Stomach (tissue), 19 donors: ENCODE measurements at places on chromosomes 13 and 19. TPM values are rescaled to one million over a fixed set of nuclear protein-coding genes. Genes with fewer than 3 reads are reported as not detected.

DNA sequence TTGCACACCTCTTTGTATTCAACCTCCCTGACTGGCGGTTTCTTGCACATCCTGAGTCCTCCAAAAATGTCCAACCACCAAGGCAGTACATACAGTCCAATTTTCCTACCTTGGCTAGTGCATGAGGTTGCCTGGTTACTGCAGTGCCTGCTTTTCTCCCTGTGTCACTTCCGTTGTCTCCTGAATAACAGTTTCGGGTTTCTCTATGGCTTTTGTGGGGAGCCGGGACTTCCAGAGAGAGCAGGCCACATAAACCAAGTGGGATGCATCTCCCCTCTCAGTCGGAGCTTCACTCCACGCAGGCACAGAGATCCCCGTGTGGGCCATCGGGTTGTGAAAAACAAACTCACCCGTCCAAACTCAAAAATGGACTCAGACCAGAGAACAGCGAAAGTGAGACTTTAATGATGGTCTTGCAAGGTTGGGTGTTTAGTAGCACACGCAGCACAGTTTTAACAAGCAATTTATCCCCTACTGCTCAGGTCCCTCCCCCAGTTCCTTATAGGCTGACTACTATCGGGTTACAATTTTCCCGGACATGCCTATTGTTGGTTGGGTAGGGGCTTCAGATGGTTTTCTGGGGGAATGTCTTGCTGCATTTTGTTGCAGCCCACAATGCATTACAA, 173.1 kb downstream of the POU4F1 start:
- DNase-seq: no peak

DNA sequence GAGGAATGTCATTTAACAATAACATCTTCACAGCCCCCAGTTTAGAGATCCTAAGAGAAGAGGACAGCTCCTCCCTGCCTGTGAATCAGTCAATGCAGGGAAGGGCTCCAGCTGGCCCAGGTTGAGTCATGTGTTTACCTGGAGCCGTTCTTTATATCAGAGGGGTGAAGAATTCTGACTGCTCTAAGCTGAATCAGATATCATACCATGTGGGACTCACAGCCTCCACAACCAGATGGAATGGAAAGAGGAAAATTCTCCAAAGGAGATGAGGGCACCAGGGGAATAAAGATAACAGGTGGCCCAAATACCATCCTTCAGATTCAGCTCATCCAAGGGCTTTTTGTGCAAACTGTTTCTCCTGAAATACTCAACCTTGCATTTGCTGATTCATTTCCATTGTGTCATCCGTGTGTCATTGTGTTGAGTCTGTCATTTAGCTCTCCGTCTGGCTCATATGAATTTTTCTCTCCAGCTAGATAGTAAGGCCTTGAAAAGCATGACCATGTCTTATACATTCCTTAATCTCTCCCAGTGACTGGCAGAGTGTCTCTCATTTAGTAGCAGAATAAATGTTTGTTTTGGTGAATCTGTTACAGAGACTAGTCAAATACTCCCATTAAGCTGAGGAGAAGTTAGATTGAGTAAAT, 217.9 kb downstream of the RFC3 start:
- no peak for DNase-seq

GRCh38 chr19:44876930-44877535, 14.0 kb upstream of the TOMM40 start:
- DNase-seq: peak; percentile 52

- no peak for DNase-seq
Measured at GRCh38 chr13:53159431-53159830, 130.8 kb downstream of the OLFM4 start.

GRCh38 chr19:45705115-45705514, 12.6 kb downstream of the QPCTL start:
- no peak for DNase-seq

DNA sequence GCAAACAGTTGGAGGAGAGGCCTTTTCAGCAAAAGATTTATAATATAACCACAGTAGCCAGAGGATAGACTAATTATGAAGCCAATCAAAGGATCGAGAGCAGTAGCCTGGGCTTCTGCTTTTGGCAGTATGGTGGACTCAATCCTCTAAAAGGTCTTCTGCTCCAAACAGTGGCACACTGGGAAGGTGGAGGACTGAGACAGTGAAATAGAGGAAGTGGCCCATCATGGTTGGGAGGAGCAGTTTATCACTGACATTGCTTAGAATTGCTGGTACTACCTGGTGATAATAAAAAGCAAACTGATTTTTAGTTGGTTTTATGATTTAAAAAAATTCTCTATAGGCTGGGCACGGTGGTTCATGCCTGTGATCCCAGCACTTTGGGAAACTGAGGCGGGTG, 20.9 kb upstream of the PLAUR start:
- no peak for DNase-seq

DNA sequence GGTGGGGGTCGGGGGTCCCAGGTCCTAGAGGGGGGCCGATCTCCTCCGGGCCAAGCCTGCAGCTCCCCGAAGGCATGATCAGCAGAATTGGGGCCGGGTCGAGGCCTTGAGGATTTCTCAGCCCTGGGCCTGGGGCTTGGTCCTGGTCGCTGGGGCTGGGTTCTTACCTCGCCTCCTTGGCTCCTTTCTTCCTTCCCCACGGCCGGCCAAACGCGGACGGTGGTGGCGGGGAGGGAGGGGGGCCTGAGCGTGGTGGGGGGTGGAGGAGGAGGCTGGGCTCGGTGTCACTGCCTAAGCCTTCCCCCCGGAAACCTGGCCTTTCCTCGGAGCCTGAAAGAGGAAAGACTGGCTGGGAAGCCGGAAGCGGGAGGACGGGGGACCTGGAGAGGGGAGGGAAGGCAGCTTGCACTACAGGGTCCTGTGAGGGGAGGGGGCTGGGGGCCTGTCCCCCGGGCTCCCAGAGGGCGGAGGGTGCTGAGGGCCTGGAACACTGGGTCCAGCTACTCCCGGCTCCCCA, at the start of gene ZNF579:
Gene ZNF579 (minus strand): TSS at position 221 of the 517 bp plus-strand sequence. CDS start 1,209 bp downstream, outside the sequence.
- peak; percentile 96 for DNase-seq

- no peak for DNase-seq
Measured at GRCh38 chr13:27383104-27383921, 41.1 kb upstream of the GTF3A start.

The PCSK4 gene
- total RNA-seq: 1.7 TPM

DNA sequence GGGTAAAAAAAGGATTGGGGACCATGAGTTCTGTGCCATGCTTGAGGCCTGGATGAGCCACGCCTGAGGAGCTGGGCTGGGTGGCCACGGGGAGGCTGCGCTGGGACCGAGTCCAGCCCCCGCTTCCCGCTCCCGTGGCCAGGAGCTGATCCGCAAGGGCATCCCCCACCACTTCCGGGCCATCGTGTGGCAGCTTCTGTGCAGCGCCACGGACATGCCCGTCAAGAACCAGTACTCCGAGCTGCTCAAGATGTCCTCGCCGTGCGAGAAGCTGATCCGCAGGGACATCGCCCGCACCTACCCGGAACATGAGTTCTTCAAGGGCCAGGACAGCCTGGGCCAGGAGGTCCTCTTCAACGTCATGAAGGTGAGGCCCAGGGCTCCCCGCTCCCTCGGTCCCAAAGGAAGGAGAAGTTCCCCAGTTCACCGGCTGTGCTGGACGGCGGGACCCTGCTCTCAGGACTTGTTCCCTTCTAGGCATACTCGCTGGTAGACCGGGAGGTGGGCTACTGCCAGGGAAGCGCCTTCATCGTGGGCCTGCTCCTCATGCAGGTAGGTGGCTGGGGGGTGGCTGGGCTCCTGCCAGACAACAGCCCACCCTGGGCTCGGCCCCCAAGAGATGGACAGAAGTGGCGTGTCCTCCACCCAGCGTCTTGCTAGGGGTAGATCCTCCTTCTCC, 18.9 kb downstream of the EVI5L start:
- no peak for DNase-seq

The KLHL1 gene
- total RNA-seq: not detected

The COPE gene
- 94.2 TPM for total RNA-seq

The HCN2 gene
- not detected for total RNA-seq

DNA sequence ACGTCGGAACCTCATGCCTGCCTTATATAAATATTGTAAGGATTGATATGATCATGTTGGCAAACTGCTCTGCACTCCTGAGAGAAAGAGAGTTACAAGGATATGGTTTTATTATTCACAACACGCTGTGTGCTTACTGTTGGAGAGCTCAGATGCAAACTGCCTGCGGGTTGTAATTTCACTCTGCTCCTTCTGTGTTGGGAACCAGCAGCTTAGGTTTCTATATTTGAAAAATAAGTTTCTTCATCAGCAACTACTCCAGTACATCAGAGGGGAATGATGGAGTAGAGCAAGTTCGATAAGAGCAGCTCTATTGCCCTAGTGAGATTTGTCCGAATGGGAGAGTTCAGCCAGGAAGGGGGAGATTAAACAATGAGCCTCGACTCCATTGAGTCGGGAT, 106.9 kb upstream of the UBL3 start:
- DNase-seq: no peak

The APLP1 gene
- total RNA-seq: 76.5 TPM

DNA sequence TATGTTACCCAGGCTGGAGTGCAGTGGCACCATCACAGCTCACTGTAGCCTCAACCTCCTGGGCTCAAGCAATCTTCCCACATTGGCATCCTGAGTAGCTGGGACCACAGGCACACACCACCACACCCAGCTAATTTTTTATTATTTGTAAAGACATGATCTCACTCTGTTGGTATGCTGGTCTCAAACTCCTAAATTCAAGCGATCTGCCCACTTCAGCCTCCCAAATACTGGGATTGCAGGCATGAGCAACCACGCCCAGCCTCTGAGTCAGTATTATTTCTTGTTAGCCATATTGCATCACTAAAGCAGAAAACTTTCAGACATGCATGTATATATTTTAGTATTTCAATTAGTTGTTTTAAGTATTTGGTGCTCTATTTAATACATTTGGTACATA, 376.4 kb downstream of the GPC6 start:
- no peak for DNase-seq

DNA sequence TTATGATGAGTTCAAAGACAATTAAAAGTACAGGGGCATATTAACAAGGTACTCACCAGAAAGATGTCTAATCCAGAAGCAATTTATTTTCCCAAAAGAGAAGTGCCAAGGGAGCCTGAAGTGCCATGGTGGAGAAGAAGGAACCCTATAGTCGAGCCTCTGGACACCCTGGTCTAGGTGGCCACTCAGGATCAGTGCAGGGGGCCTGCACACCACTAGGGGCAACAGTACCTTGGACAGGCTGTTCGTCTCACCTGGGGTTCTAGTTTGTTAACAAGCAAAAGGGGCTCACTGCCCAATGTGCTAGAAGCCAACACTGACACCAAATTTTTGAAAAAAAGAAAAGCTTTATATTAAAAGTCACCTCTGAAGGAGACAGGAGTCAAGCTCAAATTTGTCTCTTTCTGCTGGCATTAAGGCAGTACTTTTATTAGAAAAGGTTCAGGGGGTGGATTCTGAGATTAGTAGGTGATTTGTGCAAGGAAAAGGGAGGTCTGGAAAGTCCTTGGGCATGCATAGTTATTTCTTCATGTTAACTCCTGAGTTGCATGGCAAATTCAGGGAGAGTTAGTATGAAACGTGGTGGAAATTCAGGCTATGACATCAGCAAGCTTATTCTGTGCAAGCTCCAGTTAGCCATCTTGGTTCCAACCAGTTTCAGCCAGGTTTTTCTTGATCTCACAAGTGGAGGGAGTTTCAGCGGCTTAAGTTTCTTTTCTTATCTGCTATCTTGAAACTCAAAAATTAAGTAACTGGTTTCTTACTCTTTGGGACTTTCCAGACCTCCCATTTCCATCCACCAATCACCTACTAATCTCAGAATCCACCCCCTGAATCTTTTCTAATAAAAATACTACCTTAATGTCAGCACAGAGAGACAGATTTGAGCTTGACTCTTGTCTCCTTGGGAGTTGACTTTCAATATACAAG, 884 bp upstream of the CBY2 start:
- DNase-seq: no peak

The CATSPERD gene
- total RNA-seq: not detected

GRCh38 chr13:92297971-92298942, 899.8 kb downstream of the GPC5 start:
- DNase-seq: no peak

The ERICH6B gene
- not detected for total RNA-seq

The IGFL1 gene
- not detected for total RNA-seq

The KLK4 gene
- not detected for total RNA-seq

DNA sequence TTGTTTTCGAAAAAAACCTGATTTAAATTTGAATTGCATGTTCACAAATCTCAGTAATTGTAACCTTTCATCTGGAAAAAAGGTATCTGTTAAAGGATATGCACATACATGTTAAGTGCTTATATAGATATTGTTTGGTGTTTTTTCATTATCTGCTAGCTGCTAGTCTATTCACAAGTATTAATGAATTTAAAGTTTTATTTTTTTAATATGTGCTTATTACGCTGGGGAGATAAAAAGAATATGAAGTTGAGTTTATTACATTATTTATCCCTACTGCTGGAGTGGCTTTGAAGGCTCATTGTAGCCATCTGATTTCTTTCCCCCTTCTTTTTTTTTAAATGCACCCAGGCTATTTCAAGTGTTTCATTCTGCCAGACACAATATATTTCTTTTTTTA, 3.9 kb upstream of the MAB21L1 start:
- DNase-seq: no peak

- no peak for DNase-seq
Measured at GRCh38 chr13:32610538-32610937, 24.3 kb downstream of the PDS5B start.

DNA sequence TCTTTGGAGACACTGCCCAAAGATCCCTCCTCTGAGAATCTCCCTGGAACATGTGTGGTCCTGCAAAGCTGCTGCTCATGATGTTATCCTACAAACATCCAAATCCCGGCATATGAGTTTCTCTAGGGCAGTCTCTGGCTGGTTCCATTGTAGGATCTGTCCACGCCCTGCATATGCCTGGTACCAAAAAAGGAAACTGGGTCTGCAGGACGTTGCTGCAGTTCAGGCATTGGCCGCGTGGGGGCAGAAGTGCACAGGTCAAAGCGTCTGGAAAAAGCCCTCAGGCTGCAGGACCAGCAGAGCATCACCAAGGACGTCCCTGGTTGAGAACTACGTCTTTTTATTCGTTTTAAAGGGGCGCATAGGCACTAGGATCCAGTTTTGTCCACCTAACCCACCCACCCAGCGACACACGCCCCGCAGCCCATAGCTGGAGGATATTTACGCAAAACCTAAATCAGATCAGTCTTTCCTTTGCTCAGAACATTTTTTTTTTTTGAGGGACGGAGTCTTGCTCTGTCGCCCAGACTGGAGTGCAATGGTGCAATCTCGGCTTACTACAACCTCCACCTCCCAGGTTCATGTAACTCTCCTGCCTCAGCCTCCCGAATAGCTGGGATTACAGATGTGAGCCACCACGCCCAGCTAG, 12.9 kb upstream of the ZNF564 start:
- peak; percentile 92 for DNase-seq

The NPHS1 gene
- not detected for total RNA-seq
